ENCODE measurements at places on chromosomes 7 and 10. TPM values are rescaled to one million over a fixed set of nuclear protein-coding genes. Genes with fewer than 3 reads are reported as not detected.

DNA sequence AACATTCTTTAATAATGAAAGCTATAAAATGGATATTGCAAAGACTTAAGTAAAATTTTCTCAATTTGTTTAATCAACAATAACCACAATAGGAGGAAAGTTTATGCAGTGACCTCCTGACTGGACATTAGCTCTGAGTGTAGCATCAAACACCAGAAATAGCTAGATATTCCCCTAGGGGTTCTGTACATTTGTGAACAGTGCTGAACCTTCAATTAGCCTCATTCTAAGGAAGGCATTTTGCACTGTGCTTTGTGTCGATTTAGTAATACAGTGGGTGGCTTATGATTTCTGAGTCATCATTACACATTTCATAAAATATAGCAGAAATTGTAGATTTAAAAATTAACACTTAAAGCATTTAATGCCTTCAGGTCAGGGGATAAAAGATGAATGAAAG, 367.3 kb upstream of the PCDH15 start:
- DNase-seq: no peak

PLEKHS1 gene
- not detected for total RNA-seq

DNA sequence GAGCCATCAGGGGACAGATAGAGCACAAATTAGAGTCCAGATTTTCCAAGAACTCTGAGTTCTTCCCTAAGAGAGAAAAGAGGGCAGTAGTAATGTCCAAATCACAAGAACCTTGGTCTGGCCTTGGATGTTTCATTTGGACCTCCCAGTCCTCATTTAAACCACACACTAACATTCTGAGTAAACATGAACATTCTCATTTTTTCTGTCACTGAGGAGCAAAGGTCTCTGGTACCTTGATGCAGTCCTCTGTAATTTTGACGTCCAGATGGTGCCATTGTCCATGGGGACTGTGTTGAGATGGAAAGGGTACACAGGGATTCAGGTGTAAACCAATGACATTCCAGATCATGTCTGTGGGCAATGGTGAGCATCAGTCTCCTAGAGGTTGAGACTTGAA, 225.4 kb upstream of the PHYHIPL start:
- DNase-seq: no peak

PGAM2 gene
- total RNA-seq: 11.3 TPM

SEMA4G gene
- total RNA-seq: 2.3 TPM

- DNase-seq: no peak
These were observed 152.3 kb upstream of the STEAP4 start for GRCh38 chr7:88458946-88459345.

- no peak for DNase-seq
These were observed 638 bp downstream of the IQCE start for GRCh38 chr7:2559283-2559950.

GRCh38 chr10:120048391-120048790, 155.9 kb downstream of the SEC23IP start:
- DNase-seq: no peak

ADRA2A gene
- 0.06 TPM for total RNA-seq

GRCh38 chr10:132151951-132152505, 34.7 kb upstream of the DPYSL4 start:
- no peak for DNase-seq

- DNase-seq: peak; percentile 78
These were observed 4.3 kb upstream of the MARVELD1 start for GRCh38 chr10:97708976-97709946.

GRCh38 chr7:2373124-2373556, 18.5 kb downstream of the EIF3B start:
- no peak for DNase-seq

TMEM72 gene
- total RNA-seq: not detected

DNA sequence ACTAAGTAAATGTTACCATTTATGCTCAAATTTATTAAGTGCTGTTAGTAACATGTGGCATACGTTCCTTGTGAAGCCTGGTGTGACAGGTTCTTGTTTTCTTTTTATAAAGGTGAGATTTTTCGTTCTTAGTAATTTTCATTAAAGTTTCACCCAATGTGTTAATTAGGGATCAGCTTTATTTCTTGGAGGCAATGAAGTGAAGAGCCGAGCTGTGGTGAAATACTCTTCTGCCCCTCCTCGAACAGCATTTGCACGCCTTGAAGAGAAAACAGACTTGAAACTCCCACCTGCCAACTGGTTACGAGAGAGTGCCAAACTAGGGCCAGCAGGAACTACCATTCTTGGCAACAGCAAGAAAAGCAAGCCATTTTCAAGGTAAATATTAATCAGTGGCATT, 1.5 kb downstream of the EDRF1 start:
- DNase-seq: no peak

GRCh38 chr10:120456626-120457430, at the start of gene PLPP4:
TSS of gene PLPP4 (plus strand) at chr10:120457227. CDS start at chr10:120457306, 79 bp downstream.
- peak; percentile 78 for DNase-seq

FGFBP3 gene
- 27.6 TPM for total RNA-seq

GRCh38 chr7:155560982-155561686, 14.8 kb upstream of the CNPY1 start:
- no peak for DNase-seq

Measured in neural progenitor cell (in vitro differentiated cells).